Thymus (tissue), 14 donors: ENCODE measurements at places on chromosomes 12 and 14. TPM values are rescaled to one million over a fixed set of nuclear protein-coding genes. Genes with fewer than 3 reads are reported as not detected.

Gene BMP4
- total RNA-seq: 0.99 TPM

Gene POU6F1
- 0.42 TPM for total RNA-seq

- DNase-seq: no peak
These were observed 9.0 kb downstream of the SERPINA6 start for GRCh38 chr14:94313991-94314655.

DNA sequence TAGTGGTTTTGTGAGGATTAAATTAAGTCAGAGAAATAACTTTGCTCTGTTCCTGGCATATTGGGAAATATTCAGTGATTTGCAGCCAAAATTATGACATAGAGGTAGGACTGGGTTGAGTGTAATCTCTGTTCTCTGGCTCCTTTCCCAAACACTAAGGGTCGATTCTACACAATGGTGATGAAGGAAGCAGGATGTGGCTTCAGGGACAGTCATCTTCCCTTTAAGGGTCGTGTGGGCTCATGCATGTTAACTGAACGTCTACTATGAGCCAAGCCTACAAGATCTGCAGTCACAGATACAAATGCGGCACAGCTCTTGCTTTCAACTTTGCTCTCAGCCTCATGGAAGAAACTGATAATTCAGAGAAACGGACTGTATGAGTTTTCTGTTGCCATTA lies 381.6 kb downstream of the VRK1 start:
- peak; percentile 29 for DNase-seq

- DNase-seq: no peak
These were observed 53.8 kb downstream of the VCPKMT start for GRCh38 chr14:50062438-50063085.

DNA sequence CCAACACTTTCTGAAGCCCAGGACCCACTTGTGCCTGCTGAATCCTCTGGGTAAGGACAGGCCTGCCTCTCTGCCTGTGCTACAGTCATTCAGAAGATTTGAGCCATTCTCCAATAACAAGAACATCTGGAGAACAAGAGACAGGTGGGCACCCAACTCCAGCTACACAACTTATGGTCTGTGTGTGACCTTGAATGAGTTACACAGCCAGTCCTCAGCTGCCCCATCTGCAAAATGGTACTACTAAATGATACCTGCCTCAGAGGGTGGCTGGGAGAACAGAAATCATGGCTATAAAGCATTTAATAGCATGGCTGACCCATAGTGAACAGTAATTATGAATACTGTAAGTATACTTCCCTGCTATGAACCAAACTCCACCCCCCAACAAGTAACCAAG lies 4.2 kb downstream of the CKAP4 start:
- no peak for DNase-seq
